Bone marrow (tissue), 2 donors: ENCODE measurements at places on chromosomes 1 and 21.

DNA sequence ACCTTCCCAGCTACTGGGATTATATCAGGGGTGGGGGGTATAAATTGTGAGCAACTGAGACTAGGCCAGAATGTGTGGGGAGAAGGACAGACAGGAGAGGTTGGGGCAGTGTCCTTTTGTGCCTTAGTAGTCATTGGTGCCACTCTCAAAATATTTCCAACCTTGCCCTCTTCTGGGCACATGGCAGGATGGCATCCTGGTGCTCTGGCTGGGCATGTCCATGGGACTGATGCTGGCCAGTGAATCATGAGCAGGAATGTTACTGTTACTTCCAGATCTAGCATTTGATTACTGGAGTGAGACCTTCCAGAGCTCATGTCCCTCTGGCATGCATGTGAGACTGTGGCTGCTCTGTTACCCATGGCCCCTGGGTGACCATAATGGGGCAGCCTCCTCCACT, 151.2 kb downstream of the MATN1 start:
- DNase-seq: no peak

DNA sequence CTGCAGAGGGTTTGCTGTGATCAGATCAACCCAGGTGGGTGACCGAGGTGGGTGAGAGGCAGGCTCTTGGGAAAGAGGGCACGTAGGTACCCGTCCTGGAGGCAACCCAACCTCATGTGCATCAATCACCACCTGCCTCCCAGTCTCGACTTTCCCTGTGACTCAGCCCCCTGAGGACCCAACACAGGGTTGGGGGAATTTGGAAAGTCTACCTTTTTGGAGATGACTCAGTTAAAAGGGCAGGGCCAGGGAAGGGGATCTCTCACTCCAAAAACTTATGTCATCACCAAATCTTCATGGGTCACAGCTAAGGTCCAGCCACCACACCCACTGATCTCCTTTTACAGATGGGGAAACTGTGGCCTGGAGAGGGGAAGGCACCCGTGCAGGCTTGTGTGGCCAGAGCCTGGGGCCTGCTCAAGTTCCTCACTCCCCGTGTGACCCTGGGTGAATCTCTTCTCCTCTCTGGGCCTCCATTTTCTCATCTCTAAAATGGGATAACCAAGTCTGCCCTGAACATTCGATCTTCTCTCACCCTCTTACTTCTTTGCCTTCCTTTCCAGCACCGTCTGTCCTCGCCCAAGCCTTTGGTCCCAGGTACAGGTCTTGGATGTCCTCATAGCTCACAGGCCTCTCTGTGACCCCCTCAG, 34.6 kb upstream of the WNT4 start:
- no peak for DNase-seq

DNA sequence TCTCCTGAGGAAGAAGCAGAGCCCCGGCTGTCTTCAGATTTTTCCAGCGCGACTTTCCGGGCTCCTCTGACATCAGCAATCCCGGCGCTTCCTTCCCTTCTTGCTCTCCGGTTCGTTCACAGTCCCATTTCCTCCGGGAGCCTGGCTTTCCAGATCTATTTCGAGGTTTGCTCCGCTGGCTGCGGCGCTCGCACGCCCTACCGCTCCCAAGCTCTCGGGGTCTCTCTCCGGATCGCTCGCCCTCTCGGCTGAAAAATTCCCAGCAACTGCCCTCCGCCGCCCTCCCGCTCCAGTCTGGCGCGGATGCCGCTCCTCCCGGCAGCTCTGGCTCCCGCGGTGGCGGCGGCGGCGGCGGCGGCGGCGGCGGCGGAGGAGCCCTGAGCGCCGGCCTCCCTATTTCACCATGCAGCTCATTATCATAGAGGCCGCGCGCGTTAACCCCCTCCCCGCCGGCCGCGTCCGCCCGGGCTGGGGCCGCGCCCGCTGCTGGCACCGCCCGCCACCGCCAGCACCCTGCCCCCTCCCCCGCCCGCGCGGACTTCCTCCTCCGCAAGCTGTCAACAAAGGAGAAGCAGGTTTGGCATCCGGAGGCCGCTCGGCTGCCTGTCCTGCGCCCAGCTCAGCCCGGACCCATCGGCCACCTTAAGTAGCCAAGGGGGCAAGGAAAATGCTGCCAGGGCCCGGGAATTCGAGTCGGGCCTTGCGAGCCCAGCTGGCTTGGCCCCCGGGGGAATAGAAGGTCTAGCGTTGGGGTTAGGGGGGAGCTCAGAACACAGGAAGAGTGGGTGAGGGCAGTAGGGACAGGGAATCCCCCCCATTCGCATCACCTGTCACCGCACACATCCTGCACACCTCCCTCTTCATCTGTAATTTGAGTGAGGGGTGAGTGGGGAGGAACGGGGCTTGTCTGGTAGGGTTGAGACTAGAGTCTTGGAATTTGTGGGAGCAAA, at the start of gene PLXNA2:
Gene PLXNA2 (minus strand): TSS at position 418 of the 950 bp plus-strand sequence. CDS start 26,462 bp downstream, outside the sequence.
- peak; percentile 19 for DNase-seq

DNA sequence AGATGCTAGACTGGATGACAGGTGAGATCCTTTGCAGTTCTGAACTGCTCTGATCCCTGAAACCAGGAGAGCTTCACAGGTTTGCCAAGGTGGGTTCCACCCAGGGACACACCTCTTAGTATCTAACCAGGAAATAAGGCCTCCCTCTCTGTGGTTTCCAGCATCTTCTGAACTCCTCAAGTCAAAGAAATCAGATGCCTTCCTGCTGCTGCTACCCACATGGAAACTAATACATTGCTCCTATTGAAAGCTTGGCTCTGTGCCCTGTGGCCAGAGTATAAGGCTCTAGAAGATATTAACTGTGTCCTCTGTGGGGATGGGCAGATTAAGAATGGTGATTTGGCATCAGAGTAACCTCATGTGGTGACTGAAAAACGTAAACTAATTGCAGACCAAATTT, 75.0 kb upstream of the MRPS6 start:
- no peak for DNase-seq

GRCh38 chr1:59296358-59297256, at the start of gene FGGY:
Gene FGGY, plus strand, starts transcription at chr1:59297094. Its CDS starts 24,456 bp downstream, at chr1:59321550.
- peak; percentile 86 for DNase-seq

- DNase-seq: no peak
Observed at GRCh38 chr1:205719762-205720161, 30.2 kb downstream of the NUCKS1 start.

GRCh38 chr1:234608911-234609690, 877 bp downstream of the IRF2BP2 start:
- DNase-seq: no peak

GRCh38 chr1:41274752-41275545, 32.8 kb upstream of the SCMH1 start:
- peak; percentile 41 for DNase-seq

DNA sequence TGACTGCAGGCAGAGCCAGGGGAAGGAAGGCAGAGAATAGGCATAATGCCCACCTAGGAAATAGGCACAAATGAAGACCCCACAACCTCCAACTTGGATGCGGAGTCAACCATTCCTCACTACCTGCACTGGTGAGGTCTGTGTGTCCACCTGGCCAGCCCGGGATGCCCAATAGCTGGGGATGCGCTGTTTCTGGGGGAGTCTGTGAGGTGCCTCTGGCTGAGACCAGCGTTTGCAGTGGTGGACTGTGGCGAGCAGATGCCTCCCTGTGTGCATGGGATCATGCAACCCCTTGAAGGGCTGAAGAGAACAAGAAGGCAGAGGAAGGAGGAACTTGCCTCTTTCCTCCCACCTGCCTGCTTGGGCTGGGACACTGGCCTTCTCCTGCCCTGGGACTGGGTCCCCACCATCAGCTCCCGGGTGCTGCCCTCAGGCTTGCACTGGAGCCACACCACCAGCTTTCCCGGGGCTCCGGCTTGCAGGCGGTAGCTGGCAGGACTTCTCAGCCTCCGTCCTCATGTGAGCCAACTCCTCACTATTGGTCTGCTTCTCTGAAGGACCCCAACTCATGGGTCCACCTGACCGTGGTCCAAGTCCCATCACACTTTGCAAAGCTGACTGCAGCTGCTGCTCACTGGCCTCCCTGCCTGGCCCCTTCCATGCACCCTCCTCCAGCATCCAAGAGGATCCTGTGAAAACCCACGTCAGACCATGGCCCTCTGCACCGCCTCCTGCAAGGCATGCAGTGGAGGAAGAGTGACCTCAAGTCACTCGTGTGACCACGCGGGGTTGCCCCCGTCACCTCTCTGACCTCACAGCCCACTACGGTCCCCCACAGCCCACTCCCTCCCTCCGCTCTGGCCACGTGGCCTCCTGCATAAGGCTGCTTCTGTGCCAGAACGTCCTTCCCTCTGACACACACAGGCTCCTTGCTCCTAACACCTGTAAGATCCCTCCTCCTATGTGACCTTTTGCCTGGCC, 2.7 kb upstream of the PDE9A start:
- no peak for DNase-seq

- no peak for DNase-seq
Observed at GRCh38 chr1:159247266-159247665, 42.6 kb downstream of the ACKR1 start.

- no peak for DNase-seq
Observed at GRCh38 chr1:62237361-62237760, 42.7 kb downstream of the L1TD1 start.

- DNase-seq: no peak
Observed at GRCh38 chr1:103517380-103518047, 8.0 kb upstream of the RNPC3 start.

DNA sequence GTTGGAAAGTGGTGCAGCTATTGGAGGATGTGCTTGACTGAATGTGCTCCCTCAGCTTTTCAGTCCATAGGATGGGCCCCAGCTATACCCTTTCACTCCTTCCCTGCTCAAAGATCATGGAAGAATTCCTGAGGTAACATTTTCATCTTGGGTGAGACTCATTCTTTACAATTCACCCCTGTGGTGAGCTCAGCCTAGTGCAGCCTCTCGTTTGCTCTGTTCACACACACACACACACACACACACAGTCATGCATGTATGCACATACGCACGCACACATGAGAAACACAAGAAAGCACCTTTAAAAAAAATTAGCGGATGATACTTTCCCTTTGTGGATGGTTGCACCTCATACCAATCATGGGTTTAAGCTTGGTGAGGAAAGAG, 25.8 kb downstream of the CCN1 start:
- no peak for DNase-seq

- DNase-seq: no peak
Observed at GRCh38 chr1:204249736-204250427, 36.1 kb upstream of the GOLT1A start.
